Smooth muscle cell of the pulmonary artery (primary cell): ENCODE measurements at places on chromosomes 5 and 9. TPM values are rescaled to one million over a fixed set of nuclear protein-coding genes. Genes with fewer than 3 reads are reported as not detected.

FBP1 gene
- total RNA-seq, result not detected in 2 replicates

TPRN gene
- total RNA-seq, result 6.1 and 9.5 TPM in 2 replicates

FOXD4 gene
- 0.13 and 0.17 TPM in 2 replicates for total RNA-seq

RIGI gene
- 6.7 and 7.4 TPM in 2 replicates for total RNA-seq

AK8 gene
- total RNA-seq, result 0.39 and 0.53 TPM in 2 replicates

ERAP2 gene
- total RNA-seq, result 4.5 and 102 TPM in 2 replicates

ZFP37 gene
- total RNA-seq, result 2.3 and 3.0 TPM in 2 replicates

RFK gene
- 15.1 and 20.3 TPM in 2 replicates for total RNA-seq
